Inflammatory macrophage (primary cell): ENCODE measurements at places on chromosomes 3 and 15.

DNA sequence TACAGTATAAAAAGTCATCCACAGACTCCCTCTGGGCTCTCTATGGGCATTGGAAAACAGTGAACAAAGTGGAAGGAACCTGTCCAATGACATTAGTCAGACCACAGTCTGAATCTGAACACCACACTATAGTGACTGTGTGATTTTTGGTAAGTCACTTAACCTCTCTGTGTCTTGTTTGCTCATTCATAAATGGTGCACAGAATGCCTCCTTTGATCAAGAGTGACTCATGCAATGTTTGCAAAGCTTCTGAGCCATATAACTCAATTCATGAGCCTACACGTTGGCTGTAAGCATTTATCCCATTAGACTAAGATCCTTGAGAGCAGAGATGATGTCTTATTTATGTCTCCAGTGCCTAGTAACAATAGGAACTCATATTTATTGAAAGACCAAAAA lies 46.7 kb downstream of the SV2B start:
- no peak for DNase-seq

- no peak for DNase-seq
Measured at GRCh38 chr15:66155065-66155464, 98.5 kb downstream of the MEGF11 start.

DNA sequence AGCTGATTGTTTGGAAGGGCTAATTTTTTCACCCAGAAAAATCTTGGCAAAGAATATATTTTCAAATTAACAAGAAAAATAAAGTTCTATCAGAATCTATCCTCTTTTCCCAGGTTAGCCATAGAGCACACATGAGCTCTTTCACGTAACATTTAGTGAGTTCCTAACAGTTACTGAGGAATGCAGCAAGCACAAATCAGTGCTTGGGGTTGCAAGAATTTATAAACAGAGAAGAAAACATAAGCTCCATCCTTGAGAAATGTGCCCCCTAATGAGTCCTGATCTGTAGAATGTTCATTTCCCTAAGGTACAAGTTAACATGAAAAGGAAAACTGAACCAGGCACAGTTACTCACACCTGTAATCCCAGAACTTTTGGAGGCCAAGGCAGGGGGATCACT lies 13.9 kb downstream of the EOGT start:
- no peak for DNase-seq

GRCh38 chr3:159273608-159274007 lies 471.8 kb downstream of the MFSD1 start:
- DNase-seq, result peak; percentile 35

DNA sequence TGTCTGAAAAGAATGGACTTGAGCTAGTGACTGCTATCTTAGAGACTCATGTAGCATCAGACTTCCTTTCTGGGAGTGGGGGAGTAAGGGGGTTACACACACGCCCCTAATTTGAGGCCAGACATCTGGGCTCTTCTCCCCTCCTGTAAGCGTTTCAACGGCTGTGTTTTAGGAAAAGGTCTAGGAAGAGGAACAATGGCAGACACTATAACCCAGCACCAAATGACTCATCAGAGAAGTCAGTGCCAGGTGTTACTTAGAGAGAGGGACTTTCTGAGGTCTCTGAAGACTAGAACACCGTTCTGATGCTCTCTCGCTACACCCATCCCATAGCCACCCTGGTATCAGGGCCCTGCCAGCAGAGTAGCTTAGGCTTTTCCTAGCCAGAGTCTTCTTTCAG lies 65.5 kb downstream of the SSUH2 start:
- no peak for DNase-seq

DNA sequence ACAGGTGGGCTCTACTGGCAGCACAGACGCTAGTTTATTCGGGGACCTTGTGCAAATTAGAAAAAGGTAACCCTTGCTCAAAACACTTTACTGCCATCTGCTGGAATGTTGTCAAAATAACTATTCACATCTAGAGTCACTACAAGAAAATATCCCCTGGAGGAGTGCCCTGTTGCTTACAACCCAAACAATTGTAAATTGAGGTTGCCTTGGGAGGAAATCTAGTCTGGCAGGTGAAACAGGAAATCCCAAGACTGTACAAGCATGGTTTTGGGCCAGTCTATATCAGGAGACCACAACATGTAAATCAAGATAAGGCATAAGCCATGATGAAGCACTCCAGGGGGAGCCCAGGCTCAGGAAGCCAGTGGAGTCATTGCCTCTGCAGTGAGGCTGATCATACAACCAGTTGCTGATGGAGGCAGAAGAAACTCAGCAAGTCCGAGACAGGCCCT lies 136.8 kb upstream of the ACP3 start:
- DNase-seq, result peak; percentile 24

- DNase-seq, result no peak
Measured at GRCh38 chr3:14145236-14145635, 20.4 kb downstream of the TMEM43 start.

GRCh38 chr15:42084465-42085235 lies 9.7 kb downstream of the PLA2G4D start:
- peak; percentile 71 for DNase-seq

- no peak for DNase-seq
Measured at GRCh38 chr3:124261306-124261705, 269.4 kb upstream of the ROPN1 start.

DNA sequence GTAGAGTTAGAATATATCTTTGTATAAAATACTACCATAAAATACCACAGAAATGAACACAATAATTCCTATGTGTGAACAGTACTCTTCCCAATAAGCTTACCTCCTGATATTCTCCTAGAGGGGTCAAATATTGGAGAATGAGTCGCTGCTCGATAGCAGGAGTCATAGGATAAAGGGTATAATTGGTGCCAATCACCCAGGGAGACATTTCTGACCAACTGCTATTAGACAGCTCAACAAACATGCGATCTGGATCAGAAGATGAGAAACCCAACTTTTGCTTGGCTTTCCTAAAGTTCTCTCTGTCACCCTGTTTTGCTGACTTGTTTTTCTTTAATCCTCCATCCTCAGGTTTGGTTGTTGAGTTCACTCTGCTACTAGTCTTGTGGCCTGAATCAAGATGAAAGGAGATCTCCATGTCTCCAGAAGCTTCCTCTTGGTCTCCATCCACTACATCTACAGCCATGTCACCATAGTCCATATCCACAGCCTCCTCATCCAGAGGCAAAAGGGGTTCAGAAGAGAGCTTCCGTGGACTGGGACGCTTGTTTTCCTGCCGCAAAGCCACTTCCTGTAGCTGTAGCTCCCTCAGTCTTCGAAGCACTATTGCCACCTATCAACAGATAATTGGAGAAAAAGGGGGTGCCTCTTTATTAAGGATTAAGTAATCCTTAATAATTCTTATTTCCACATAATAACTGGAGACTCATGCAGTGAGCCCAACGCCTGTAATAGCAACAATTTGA lies 50.4 kb downstream of the RBM15B start:
- no peak for DNase-seq

- DNase-seq, result peak; percentile 26
Measured at GRCh38 chr15:69478259-69478781, 25.7 kb downstream of the RPLP1 start.

GRCh38 chr15:67120839-67121643 lies 55.6 kb downstream of the SMAD3 start:
- peak; percentile 61 for DNase-seq

GRCh38 chr3:74591342-74591741 lies 23.1 kb downstream of the CNTN3 start:
- no peak for DNase-seq

GRCh38 chr3:133393204-133393603 lies 6.7 kb upstream of the BFSP2 start:
- DNase-seq, result no peak

GRCh38 chr3:125129512-125129997 lies 73.8 kb upstream of the HEG1 start:
- DNase-seq, result peak; percentile 67

GRCh38 chr15:79728867-79729266 lies 167.9 kb downstream of the MTHFS start:
- no peak for DNase-seq

DNA sequence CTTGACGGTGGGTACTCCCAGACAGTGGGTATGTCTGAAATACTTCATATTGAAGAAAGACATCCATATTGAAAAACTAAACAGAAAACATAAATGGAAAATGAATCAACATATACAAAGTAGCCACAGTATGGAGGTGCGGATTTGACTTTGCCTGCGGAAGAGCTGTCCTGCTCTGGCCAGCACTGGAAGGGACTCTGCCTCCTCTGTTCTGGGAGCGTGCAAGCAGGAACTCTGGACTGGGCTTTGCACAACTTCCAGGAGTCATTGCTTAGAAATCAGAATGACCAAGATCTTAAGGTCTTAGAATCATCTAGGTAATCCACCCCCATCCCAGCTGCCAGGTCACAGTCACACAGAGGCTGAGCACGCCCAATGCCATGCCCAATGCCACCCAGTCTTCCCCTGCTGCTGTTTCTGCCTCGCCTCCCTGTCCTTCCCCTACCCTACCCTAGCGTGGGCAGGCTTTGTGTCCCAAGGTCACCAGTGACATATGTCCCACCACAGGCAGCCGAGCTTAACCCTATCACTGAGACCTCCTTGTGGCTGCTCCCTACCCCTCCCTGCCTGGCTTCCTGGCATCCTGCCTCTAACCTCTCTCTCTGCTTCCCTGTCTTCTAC lies 36.3 kb downstream of the CDC25A start:
- DNase-seq, result no peak

- DNase-seq, result no peak
Measured at GRCh38 chr15:79060175-79060574, 30.4 kb downstream of the RASGRF1 start.

- DNase-seq, result no peak
Measured at GRCh38 chr15:81940467-81941451, 105.1 kb downstream of the MEX3B start.

GRCh38 chr3:198081421-198081844 lies 121.4 kb downstream of the LMLN start:
- DNase-seq, result no peak

DNA sequence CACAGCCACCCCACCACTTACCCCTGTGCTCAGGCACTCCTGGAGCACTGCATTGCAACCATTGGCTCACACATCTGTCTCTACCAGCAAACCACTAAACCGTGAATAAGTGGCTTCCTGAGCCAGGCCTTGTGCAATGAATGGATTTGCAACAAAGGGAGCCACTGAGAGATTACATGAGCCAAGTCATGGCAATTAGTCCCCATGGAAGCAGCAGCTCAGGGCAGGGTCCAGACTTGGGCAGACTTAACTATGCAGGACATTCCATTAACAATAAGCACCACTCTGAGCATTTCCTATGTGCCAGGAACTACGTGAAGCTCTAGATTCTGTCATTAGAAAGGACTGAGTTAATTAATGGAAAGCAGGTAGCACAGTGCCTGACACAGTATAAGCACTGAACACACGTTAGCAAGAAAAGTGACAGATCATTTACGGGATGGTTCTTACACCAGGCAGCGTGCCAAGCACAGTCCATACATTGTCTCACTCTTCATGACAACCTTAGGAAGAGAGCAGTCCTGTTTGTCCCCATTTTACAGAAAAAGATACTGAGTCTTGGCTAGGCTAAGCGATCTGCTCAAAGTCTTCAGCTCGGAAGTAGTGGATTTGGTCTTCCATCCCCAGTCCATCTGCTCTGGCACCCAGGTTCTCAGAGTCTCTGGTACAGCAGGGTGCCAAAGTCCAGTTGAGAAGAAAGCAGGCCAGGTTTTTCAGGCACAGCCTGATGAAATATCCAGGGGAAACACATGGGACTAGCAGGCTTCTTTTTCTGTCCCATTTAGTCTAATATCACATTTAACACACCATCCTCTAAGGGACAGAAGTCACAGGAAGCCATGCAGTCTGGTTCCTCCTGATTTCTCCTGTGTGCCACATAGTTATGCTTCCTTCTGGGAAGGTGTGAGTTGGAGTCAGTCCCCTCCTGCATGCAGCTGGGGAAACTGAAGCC lies 44.1 kb downstream of the LIPC start:
- no peak for DNase-seq

DNA sequence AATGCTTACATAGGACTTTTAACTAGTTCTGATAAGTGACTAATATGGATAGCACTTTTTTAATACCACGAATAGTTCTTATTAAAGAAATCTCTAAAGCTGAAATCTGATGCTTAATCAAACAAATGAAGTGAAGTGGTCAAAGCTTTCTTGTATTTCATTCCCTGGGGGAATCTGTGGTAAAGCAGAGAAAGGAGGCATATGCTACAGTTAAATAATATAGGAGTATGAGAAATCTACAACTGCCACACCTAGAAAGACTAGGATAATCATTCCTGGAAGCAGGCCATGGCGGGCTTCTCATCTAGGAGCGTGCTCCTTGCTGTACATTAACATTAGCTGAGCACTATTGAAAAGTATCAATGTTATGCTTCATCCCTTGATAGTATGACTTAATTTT lies 835.7 kb downstream of the OTOL1 start:
- no peak for DNase-seq

- no peak for DNase-seq
Measured at GRCh38 chr15:70098153-70098460, 390 bp upstream of the TLE3 start.

DNA sequence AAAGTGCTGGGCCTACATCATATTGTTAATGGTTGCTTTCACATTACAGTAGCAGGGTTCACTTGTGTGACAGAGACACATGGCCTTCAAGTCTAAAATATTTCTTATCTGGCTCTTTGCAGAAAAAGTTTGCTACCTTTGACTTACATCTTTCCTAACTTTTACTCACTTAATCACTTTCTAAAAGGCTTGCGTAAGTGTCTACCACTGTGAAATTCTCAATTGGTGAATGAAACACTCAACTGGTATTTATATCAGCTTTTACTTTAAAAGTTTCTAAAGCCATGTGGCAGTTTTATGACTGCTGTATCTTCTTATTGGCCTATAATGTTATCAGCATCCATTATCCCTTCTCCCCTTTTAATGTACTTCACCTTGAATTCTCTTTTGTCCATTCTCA lies 554.5 kb downstream of the ZIC1 start:
- DNase-seq, result no peak

- DNase-seq, result no peak
Measured at GRCh38 chr3:54827056-54827687, 100.7 kb downstream of the LRTM1 start.

- no peak for DNase-seq
Measured at GRCh38 chr3:194095464-194095863, 40.5 kb upstream of the HES1 start.

DNA sequence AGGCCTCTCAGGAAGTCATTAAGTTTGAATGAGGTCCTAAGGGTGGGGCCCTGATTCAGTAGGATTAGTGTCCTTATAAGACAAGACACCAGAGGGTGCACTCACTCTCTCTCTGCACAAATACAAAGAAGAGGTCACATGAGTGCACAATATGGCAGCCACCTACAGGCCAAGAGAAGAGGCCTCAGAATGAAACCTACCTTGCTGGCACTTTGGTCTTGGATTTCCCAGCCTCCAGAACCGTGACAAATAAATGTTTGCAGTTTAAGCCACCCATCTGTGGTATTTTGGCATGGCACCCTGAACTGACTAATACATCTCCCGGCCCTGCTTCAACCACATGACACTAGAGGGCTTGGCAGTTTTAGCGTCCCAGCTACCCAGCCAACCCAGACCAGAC lies 73.9 kb upstream of the CHRNB4 start:
- DNase-seq, result peak; percentile 46

GRCh38 chr3:15919971-15920370 lies 122.2 kb upstream of the ANKRD28 start:
- DNase-seq, result no peak

GRCh38 chr3:57230006-57230405 lies 2.5 kb downstream of the APPL1 start:
- DNase-seq, result no peak

GRCh38 chr3:179885950-179886349 lies 150.8 kb downstream of the PEX5L start:
- DNase-seq, result no peak

GRCh38 chr3:190811775-190812480 lies 50.6 kb downstream of the GMNC start:
- peak; percentile 63 for DNase-seq

GRCh38 chr3:16529264-16529663 lies 15.8 kb upstream of the RFTN1 start:
- no peak for DNase-seq

GRCh38 chr3:38226273-38226672 lies 39.3 kb upstream of the SLC22A13 start:
- no peak for DNase-seq
